ENCODE measurements at places on chromosomes 16 and 17.

- DNase-seq, result no peak
These were observed 5.6 kb downstream of the ACD start for GRCh38 chr16:67654403-67654911.

DNA sequence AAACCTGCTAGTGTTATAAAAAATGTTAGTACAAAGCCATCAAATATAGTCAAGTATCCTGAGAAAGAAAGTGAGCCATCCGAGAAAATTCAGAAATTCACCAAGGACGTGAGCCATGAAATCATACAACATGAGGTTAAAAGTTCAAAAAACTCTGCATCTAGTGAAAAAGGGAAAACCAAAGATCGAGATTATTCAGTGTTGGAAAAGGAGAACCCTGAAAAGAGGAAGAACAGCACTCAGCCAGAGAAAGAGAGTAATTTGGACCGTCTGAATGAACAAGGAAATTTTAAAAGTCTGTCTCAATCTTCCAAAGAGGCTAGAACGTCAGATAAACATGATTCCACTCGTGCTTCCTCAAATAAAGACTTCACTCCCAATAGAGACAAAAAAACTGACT, 31.7 kb downstream of the RBBP6 start:
- no peak for DNase-seq

- DNase-seq, result no peak
These were observed 23.0 kb downstream of the SLC35G3 start for GRCh38 chr17:35170968-35171771.

DNA sequence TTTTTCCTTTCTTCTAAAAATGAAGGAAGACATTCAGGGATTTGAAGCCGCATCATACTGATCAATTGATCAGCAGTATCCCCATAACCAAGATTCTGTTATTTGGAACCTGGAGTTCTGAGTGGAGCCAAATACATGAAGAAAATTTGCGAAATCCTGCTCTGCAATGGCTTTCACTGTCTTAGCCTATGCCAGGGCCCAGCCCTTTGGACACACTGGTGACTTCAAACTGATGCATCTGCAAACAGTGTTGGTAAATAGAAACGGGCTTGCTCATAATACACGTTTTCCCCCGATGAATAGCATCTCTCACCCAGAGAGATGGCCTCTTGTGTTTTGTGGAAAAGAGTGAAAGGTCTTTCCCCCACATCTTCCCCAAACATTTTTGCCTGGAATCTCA, 87.6 kb upstream of the TOX3 start:
- DNase-seq, result no peak

- DNase-seq, result no peak
These were observed 399.7 kb downstream of the CPPED1 start for GRCh38 chr16:12403746-12404658.

GRCh38 chr17:7846063-7846735, 8.7 kb upstream of the TMEM88 start:
- no peak for DNase-seq

DNA sequence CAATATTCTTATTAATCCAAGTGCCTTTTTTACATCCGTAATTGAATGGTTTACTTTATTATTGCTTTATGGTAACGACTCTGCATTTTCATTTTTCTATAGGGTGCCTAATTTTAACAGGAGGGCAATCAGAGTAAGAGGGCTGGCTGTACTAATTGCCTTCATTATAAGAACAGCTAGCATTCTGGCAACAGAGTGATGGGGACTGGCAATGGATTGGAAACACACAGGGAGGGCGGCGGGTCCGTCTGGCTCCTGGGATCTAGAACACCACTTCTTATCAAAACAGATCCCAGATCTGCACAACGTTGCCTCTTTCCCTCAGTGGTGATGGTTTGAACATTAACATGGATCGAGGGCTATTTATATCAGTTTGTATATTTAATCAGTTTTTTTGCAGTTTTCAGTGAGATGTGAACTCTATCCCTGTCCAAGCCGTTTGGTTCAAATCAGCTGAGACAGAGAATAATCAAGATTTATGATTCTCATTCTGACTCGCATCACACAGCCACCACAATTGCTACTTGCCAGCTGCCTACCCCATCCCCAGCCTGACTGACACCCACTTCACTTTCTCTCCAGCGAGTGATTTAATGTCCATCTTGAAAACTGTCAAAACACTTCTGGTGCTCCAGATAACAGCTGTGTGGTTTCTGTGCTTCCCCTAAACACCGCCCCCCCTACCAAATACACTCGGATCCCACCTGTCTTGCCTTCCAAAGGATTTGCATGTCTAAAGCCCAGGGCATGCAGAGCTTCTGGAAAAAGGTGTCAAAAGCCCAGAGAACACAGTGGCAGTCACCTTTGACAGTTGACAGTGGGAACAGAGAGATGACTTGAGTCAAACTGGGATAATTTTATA, 327.9 kb downstream of the HS3ST4 start:
- no peak for DNase-seq

DNA sequence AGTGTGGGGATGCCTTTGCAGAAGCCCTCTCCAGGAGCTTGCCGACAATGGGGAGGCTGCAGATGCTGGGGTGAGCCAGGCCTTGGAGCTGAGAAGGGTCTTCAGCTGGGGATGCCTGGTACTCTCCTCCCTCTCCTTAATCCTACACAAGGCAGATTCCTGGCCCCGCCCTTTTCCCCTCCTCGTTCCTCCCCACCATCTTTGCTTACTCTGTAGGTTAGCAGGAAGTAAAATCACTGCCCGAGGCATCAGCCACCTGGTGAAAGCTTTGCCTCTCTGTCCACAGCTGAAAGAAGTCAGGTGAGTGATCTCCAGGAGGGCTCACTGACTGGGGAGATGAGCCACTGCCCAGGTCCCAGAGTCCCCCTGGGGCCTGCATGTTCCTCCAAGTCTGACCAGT, 38.7 kb downstream of the NLRC5 start:
- no peak for DNase-seq

GRCh38 chr16:5205361-5206040, 107.9 kb upstream of the EEF2KMT start:
- DNase-seq, result no peak

All from stimulated activated CD4-positive, alpha-beta T cell treated with anti-CD3 and anti-CD28 coated beads, Interleukin-2, amount 100 ng/mL, for 48 hours (primary cell).